OCI-M1 (cell line): ENCODE measurements at places on chromosomes 5 and 9.

DNA sequence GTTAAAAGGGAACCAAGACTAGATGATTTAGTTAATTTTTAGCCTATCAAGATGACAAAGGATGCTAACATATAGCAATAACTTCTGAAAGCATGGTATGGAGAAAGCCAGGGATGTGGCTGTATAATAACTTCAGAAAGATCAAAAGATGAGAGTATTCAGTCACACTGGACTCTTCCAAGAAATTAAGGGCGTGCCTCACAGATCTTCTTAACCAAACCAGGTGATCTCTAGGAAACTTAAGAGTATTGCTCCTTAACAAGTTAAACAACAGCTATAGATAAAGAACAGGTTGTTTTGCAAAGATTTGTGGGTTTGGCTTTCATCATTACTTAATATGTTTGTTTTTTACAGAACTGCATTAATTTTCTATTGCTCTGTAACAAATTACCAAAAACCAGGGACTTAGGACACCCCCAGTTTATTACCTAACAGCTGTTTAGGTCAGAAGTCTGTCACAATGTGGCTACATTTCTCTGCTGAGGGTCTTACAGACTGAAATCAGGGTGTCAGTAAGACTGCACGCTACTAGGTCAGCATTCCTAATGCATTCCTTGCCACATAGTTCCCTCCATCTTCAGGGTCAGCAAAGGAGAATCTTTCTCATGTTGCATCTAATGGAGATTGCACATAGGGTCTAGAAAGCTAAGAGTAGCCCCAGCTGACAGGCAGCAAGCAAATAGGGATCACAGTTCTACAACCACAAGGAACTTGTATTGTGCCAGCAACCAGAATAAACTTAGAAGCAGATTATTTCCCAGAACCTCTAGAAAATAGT is 113.8 kb downstream of the WDR70 start:
- no peak for DNase-seq

- no peak for DNase-seq
These were observed 119.4 kb upstream of the ACO1 start for GRCh38 chr9:32265037-32265436.

- no peak for DNase-seq
These were observed 20.7 kb downstream of the FBXW5 start for GRCh38 chr9:136923881-136924280.

GRCh38 chr9:36924757-36925432 is 109.2 kb downstream of the PAX5 start:
- no peak for DNase-seq

DNA sequence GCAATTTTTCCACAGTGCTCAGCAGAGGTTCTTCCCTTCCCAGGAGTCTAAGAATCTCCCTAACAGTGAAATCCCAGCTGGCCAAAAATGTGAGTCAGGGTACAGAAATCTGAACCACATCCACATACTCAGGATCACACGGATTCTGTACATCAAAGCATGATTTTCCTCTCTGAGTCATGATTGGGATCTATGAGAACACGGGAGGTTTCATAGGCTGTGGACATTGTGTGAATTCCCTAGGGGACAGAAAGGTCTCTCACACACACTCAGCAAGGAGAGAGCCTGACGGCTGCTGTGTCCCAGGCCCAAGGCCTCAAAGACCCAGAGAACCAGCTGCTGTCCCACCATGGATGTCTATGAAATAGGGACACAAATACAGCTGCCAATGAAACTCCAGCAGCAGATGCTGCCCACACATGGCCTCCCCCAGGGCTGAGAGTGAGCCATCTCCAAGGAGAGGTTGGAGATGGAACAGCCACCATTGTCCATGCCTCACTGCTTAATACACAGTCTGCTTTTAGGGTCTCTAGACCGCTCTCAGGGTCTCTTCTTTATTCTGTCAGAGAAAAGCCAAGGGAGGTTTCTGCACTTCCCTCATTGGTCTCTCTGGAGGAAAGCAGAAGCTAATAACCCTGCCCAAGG is 102.7 kb downstream of the ADAMTS12 start:
- no peak for DNase-seq

DNA sequence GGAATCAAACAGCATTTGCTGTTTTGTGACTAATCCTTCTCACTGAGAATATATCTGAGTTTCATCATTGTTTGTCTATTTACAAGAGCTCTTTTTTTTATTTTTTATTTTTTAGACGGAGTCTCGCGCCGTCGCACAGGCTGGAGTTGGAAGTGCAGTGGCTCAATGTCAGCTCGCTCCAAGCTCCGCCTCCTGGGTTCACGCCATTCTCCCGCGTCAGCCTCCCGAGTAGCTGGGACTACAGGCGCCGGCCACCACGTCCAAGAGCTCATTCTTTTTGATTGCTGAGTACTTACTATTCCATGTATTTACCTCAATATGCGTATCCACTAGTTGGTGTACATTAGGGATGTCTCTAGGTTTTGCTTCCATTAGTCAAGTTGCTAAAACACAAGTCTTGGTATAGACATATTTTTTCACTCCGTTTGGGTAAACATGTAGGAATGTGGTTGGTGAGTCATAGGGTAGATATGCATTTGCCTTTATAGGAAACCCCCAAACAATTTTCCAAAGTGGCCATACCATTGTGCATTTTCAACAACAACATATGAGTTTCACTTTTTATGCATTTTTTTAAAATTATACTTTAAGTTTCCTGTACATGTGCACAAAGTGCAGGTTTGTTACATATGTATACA is 1005.0 kb upstream of the CDH10 start:
- no peak for DNase-seq

DNA sequence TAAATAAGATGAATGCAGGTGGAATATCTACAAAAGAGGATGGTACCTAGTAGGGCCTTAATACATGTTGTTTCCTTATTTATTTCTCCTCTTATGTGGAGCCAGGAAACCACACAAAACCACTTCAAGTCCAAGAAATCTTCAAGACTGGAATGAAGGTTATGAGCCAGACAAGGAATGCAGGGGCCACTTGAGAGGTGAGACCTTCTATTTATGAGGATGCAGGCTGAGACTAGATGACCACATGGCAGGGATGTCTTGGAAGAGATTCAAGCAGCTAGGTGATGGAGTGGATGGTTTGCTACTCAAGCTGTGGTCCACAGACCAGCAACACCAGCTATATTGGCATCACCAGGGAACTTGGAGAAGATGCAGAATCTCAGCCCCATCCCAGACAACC is 92.2 kb downstream of the TNC start:
- DNase-seq: no peak

DNA sequence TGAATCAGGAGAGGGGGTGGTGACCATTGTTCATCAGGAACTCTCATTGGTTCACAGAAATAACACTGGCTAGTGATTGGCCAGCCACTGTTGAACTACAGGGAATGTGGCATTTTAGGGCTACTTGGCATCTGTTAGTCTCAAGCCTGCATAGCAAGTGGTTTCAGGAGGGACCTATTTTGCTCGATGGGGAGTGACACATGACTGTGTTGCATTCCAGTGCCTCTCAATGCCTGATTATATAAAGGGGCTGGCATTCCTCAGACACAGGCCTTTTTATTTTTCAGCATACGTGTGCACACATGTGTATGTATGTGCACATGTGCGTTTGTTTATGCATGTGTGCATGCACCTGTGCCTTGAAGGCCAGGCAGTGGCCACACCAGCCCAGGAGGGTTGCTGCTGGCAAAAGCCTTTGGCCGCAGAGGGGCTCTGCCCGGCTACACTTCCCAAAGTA is 23.2 kb downstream of the FGD3 start:
- no peak for DNase-seq
